ENCODE measurements at places on chromosomes 3 and 15.

- DNase-seq: no peak
These were observed 101.1 kb downstream of the EPHA6 start for GRCh38 chr3:96915445-96915844.

DNA sequence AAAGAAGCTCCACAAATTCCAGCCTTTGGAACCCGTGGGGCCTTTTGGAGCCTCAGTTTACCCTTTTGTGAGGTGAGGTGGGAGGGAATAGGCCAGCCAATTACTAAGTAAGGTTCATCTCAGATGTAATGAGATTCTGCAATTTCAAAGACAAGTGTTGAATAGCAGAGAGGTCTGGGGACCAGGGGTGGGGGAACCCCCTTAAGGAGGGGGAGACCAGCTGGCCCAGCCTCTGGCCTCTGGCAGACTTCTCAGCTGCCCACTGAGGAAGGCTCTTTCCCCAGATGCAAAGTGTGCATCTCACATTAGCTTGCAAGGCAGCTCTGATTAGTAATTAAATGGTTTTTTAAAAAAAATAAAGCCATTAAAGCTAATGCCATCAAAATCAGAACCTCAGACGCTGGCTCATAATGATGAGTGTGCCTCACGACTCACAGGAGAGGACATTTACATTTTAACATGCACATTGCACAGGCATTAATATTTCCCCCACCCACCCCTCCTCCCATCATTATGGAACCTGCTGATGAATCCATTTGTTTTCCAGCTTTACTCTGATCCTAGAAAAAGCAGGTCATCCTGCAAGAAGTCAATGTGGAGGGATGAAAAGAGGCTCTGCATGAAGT is 176.7 kb upstream of the TLE3 start:
- DNase-seq: no peak

DNA sequence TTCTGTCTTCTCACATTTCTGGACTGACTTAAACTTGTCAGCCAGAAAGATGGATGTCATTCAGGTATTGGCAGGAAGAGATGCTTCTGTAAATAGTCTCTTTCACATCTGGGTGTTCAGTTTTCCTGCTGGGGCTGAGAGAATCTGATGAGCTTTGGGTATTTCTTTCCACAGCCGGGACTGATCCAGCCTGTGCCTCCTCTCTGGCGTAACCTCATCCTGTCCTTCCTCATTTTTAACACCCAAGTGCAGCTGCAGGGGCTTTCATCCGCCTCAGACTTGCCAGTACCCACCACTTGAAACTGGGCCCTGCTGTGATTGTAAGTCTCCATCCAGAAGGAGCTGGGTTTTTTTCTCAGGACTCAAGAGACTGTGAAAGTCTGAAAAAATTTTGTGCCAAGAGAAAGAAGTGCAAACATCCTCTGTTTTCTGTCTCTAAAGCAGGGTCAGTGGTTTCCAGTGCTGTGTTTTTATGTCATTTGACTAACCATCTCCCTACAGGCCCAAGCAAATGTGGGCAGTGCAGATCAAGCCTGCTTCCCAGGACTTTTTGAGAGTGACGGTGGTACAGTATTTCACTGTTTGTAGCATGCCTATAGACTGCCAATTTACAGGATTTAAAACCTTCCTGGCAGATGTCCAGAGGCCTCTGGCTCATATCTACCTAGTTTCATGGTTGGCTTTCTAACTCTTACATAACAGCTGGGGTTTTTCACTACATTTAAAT is 342.7 kb downstream of the PTPRG start:
- peak; percentile 11 for DNase-seq

DNA sequence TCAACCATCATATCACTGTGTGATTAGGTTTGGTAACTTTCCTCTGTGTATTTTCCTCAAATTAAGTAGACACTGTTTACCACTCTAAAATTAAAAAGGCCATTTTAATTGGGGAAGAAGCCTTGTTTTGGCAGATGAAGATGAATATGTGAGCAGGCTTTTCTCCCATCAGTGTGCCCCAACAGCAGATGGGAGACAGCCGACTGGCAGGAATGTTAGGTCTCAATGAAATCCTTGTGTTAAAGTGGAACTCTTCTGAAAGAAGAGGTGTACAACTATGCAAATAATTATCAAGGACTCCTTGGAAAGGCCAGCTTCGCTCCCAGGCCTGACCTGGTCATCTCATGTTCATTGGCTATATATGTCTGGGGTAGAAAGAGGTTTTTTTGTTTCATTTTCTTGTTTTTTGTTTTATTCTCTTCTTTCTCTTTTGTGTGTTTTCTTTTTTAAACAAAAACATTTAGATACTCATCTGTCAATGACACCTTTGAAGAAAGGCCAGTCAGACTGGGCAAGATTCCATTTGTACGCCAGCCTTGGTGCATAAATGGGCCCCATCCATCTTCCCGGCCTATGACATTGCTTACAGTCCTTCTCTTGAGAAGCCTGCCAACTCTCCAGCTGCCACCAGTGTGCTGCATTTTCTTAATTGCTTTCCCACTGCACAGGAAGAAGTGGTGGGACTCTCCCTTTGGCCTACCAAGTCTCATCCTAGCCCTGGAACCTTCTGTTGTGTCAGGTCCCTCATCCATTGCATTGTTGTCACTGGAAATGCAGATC is 25.8 kb downstream of the LRTM1 start:
- DNase-seq: no peak

- no peak for DNase-seq
These were observed 93.8 kb upstream of the IGF1R start for GRCh38 chr15:98554272-98555172.
